ENCODE measurements at places on chromosomes 13 and 19.

DNA sequence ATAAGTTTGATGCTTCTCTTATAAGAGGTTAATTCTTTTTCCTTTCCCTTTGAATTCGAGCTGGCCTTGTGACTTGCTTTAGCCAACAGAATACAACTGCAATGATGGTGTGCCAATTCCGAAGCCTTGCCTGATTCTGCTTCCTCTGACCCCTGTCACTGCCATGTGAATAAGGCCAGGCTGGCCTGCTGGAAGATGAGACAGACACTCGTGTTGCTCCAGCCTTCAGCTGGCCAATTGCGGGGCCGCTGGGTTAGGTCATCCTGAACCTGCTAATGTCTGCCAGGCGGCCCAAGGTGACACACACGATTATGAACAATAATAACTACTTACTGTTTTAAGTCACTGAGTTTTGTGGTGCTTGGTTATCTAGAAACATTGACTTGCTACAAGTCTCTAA is 352.0 kb downstream of the MYO16 start:
- DNase-seq: no peak

- DNase-seq: no peak
Measured at GRCh38 chr19:7869910-7870511, 4.2 kb downstream of the PRR36 start.

GRCh38 chr13:35714121-35714520 is 237.6 kb upstream of the MAB21L1 start:
- DNase-seq: no peak

- no peak for DNase-seq
Measured at GRCh38 chr19:58326501-58326913, 287 bp upstream of the ZSCAN22 start.

GRCh38 chr13:31204592-31204991 is 4.8 kb downstream of the B3GLCT start:
- no peak for DNase-seq

- no peak for DNase-seq
Measured at GRCh38 chr13:40629678-40630384, 36.6 kb downstream of the FOXO1 start.

DNA sequence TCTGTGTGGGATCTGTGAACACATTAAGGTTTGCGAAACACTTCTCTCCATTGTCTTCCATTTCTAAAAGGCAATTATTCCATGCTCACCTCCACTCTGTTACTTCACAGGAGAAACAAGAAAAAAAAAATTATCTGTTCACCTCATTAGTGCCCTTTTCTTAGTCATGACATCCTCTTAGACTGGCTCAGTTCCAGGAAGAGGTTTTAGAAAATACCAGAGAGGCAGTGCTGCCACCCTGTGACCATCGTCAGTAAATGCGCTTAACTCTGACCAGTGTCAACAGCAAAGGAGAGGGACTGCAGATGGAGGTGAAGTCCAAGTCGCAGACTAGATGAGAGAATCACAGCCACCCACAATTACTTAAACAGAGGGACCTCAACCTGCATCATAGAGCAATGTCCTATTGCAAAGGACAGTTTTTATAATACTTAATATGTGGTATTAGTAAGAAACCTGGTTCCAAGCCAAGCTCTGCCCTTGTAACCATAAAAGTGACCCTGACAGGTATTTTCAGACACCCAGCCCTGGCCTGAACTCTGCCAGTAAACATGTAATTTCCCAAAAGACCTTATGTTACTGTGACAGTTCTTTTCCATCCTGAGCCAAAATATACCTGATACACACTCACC is 19.4 kb downstream of the CEACAM21 start:
- DNase-seq: peak; percentile 32

DNA sequence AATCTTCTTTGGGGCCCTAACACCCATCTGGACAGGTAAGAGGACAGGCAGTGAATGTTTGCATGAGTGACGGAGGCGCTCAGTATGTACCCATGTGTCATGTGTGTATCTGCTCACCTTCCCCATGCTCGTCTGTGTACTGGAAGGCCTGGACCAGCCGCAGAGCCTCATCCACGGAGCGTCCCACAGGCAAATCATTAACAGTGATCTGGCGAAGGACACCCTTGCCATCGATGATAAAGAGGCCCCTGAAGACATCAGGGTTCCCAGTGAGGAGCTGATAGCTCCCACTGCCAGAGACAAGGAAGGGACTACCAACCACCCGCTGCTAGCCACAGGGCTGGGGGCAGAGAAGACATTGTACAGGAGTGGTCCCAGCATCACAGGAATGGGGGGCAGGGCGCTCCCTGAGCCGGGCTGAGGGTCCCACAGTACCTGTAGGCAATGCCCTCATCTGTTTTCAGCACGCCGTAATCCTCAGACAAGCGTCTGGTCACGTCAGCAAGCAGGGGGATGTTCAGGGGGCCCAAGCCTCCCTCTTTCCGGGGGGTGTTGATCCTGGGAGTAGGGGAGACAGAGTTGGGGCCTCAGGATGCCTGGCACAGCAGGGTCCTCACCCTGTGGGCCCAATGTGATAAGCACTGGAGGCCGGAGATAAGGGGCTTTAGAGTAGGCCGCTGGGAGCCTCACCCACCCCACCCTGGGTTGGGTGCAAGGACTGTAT is 1.7 kb downstream of the PRDX2 start:
- DNase-seq: no peak

GRCh38 chr13:34546344-34547250 is 395.5 kb upstream of the NBEA start:
- no peak for DNase-seq

GRCh38 chr19:22118132-22118531 is 65.8 kb downstream of the ZNF257 start:
- no peak for DNase-seq

GRCh38 chr19:6868351-6868750 is 19.0 kb upstream of the ADGRE1 start:
- DNase-seq: no peak

GRCh38 chr13:49221590-49221965 is 1.4 kb downstream of the MLNR start:
- no peak for DNase-seq

DNA sequence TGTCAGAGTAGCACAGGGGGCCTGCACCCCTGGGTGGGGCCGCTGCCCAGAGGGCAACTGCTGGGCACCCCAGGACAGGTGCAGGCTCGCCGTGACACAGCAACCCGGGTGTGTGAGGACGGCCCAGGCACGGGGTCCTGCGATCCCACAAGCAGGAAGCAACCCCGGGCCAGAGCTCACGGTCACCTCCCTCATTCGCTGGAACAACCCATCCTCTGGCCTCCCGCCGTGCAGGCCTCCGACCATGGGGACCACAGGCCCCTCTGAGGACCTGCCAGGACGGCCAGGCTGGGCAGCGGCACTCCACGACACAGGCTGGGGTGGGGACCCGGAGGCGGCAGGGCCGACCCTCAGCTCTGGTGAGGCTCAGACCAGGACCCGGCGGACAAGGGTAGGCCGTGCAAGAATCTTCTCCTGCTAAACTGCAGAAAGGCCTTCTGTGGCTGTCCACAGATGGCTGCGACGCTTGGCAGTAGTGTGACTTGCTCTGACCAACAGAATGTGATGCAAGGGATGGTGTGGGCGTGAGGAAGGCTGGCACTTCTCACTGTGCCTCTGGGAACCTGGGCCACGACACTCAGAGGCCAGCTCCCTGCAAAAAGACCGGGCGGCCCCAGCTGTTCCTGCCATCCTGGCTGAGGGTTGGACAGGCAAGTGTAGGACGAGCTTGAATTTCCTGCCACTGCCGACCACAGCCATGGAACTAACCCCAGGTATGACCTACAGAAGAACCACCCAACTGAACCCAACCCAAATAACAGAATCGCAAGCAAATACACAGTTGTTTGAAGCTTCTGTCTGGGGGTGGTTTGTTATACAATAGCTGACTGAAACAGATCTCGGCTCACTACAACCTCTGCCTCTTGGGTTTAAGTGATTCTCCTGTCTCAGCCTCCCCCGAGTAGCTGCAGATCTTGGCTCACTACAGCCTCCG is 26.5 kb downstream of the PIP5K1C start:
- no peak for DNase-seq

GRCh38 chr13:77184455-77184854 is 142.4 kb downstream of the MYCBP2 start:
- no peak for DNase-seq

- DNase-seq: no peak
Measured at GRCh38 chr13:29266261-29266660, 329.2 kb downstream of the SLC7A1 start.

GRCh38 chr19:19427944-19428343 is 22.5 kb downstream of the GATAD2A start:
- DNase-seq: no peak

GRCh38 chr13:20126541-20127261 is 34.2 kb downstream of the GJA3 start:
- DNase-seq: no peak

DNA sequence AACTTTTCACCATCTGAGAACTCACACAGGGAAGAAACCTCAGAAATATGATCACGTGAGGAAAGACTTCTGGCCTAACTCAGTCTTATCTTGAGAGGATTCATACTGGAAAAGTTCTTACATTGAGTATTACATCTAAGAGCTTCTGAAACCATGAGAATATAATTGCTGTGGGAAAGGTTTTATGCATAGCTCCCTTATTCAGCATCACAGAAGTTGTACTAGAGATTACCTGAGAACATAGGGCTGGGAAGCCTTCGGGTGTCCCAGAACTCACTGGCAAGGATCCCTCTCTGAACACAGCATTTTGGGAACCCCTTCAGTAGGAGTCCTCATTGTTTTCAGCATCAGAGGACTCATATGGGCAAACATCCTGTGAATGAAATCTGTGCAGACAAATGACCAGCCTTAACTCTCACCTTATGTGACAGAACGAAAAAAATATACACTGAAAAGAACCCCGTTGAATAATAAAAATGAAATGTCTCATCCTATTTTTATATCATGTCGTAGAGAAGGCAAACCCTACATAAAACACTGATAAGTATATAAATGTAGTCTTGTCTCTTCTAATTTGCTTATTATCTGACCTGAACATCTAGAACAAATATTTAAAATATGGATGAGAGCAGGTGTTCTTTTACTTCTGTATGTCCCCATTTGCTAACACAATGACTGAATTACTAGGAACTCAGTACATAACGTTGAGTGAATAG is 14.2 kb downstream of the ZNF274 start:
- no peak for DNase-seq

DNA sequence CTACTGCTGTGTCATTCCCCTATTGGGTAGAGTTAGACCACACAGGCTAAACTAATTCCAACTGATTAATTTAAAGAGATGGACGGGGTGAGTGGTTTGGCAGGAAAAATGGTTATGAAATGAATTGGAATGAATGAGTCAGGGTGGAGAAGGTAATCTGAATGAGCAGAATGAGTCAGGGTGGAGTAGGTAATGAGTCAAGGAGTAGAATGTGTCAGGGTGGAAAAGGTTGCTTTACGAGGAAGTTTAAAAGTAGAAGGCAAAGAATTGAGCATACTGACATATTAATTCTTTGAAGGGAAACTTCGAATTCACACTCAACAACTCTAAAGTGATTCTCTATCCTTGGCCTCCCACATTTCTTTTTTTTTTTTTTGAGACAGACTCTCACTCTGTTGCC is 12.7 kb upstream of the ZNF121 start:
- no peak for DNase-seq

DNA sequence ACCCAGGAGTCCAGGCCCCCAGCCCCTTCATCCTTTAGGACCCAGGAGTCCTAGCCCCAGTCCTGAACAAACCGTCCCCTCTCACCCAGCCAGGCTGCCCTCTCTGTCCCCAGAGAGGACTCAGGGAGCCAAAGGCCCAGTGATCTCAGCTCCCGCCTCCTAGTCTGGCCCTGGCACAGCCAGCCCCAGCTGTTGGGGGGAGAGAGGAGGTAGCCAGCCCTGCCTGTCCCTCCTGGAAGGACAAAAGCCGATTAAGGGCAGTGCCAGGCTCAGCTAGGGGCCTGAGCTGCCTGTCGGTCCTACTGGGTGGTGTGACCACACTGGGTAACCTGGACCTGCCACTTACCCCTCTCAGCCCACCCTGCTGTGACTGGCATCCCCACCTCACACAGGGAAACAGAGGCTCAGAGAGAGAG is 14.5 kb downstream of the LIPE start:
- no peak for DNase-seq

DNA sequence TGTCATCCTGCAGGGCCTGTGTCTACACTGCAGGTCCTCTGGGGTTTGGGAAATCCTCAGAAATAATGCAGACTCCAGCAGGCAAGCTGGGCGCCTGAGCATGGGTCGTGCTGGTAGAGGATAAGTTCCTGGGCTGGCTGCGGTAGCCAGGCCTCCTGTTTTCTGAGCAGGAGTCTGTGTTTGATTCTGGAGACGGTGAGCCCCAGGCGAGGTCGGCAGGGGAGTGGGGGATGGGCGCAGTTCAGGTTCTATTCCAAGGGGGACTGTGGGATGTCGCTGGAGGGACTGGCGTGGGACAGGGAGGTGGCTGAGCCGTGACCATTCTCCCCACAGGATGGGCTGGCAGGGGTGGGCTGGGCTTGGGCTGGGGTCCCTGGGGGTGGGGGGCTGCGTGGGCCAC is 154.7 kb downstream of the KDM4B start:
- no peak for DNase-seq

DNA sequence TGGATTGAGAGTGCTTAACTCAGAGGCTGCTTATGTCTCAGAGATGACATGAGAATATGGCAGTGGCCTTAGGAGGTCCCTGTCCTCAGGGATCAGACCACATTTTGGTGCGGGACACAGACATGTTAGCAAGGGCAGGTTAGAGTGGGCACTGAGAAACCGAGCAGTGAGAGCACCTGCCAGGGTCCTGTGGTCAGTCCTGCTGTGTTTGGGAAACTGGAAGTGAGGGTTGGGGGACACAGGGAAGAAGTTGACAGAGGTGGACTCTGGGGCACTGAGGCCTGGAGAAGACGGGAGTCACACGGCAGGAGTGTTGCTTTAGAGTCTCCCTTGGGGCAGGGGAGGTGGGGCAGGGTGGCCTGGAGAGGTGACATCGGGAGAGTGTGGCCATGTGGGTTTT is 7.4 kb downstream of the IGFLR1 start:
- DNase-seq: no peak

DNA sequence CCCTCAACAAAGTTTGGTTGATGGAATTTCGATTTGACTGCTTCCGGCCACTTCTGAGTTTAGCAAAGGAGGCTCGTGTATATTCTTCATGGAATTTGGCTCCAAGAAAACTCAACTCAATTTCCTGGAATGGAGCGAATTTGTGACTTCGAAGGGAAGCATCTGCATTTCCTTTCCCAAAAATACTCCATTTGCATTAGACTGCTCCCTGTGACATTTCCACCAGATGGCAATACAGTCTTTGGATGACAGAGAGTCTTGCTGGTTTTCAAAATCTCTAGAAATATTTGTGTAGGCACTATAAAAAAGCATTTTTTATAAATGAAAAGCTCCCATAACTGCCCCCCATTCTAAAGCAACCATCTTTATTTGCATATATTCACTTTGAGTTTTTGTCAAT is 4.1 kb downstream of the C1QTNF9 start:
- DNase-seq: no peak

DNA sequence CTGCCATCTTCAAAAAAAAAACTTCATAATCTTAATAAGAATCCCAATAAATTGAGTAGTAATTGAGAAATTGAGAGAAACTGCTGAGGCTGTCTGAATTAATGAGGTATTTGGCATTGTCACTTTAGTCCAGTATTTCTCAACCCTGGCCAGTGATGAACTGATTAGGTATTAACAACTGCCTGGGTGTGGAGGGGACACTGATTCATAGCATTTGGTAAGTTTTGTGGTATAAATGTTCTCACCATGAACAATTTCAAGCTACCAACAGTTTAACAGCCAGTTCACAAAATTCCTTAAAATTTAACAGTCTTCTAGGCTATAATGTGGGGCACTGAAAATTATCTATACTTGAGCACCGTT is 18.3 kb downstream of the GPC6 start:
- no peak for DNase-seq

GRCh38 chr13:36212789-36213188 is 1.6 kb downstream of the SOHLH2 start:
- no peak for DNase-seq
